NCI-H1694 (cell line): ENCODE measurements at places on chromosomes 6 and 20.

- DNase-seq = no peak
These were observed 15.8 kb upstream of the MAFB start for GRCh38 chr20:40704828-40705227.

DNA sequence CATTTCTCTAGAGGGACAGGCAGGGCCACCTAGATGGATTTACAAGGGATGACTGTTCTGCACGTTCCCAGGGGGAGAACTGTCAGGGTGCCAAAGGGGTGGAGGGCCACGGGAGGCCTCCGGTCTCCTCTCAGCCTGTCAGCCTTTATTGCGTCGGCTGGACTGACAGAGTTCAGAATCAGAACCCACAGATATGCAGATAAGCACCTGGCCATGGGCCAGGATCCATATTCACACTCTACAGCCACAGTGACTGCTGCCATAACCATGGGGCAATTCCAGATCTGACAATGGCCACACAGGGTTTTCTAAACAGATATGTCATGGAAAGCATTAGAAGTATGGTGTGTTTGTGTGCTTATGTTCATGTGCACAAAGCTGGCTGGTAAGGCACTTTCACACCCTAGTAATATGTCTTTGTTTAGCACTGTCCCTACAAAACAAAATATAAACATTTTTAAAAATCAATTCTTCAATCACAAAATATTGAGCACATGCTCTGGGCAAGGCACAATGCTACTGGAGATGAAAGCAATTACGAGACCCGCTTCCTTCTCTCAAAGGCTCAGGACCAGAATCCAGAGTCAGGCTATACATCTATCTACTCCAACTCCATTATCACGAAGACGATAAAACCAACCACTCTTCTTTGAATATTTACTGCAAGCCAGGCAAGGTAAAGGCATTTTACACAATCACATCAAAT, 29.1 kb downstream of the TRAM2 start:
- DNase-seq = no peak

DNA sequence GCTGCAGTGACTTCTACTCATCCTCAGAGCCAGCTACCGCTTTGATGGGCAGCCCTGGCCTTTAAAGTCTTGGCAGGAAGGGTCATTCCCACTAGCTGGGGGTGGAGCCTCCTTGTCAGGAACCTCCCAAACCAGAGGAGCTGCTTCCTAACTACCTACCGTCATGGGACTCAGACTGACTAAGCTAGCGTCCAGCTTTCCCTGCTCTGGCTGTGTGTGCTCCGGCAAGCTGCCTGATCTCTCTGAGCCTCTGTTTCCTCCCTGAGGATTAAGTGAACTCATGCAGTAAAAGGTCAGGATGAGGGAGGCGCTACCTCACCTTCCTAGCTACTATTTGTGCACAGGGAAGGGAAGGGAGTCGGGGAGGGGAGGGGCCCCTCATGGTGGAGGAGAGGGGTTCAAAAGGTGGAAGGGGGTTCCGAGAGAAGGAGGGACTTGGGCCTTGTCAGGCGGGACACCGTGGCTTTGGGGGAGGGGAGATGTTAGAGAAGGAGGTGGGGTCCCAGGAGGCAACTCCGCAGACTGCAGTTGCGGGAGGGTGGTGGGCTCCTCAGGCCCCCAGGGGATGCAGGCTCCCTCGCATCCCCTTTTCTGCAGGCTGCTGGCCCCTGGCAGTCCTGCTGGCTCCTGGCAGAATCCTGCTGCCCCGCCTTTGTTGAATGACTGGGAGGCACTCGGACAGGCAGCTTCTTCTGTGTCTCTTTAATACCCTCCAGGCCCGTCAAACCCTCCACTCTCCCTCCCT, 9.8 kb downstream of the DUSP15 start:
- DNase-seq = no peak

DNA sequence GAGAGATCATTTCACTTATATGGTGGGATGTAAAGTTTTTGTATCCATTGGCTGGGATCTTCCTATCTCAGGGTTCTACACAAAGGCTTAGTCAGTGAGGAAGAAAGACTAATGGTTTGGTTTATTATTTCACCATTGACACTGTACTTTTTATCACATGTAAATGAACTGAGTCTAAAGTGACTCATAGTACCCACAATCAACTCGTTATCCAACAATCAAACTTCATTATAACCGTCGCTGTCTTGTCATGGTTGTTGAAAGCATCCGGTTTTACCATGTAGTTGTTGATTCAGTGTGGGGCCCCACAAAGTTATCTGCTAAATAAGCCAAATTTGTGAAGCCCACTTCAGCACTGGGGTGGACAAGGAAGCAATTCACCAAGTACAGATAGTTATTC, 55.8 kb upstream of the MTRF1L start:
- no peak for DNase-seq

GRCh38 chr20:36777576-36777975, 4.0 kb upstream of the DSN1 start:
- DNase-seq = no peak

DNA sequence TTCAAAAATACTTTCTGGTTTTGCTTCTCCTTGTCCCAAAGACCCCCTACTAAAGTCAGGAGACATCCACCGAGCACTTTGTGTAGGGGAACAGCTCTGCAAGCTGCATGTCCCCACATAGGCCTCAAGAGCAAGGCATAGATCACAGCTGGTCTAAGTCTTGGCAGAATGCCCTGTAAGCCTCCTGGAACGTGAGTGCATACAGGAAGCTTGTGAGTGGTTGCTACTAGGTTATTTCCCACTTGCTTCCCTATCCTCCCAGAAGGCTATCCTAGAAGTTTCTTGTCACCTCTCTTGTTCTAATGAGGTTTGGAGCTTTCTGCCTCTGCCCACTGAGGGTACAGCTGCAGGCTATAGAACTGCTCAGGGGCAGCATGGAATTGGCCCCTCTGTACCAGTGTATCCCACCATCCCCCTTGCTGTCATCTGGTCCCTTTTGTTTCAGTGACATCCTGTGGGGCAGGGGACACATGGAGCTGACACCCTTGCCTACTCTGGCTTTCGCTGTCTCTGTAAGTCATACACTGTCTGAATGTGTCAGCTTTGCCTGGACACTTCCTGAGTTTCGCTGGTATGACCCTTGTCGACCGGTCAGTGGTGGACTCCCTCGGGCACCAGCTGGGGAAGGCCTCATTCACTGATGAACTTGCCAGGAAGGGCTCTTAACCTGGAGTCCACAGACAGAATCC, 35.6 kb upstream of the KCNK16 start:
- peak; percentile 77 for DNase-seq

- DNase-seq = no peak
These were observed 117.6 kb downstream of the MRPL14 start for GRCh38 chr6:44009425-44010321.

GRCh38 chr6:129565366-129565765, 144.6 kb downstream of the ARHGAP18 start:
- no peak for DNase-seq

DNA sequence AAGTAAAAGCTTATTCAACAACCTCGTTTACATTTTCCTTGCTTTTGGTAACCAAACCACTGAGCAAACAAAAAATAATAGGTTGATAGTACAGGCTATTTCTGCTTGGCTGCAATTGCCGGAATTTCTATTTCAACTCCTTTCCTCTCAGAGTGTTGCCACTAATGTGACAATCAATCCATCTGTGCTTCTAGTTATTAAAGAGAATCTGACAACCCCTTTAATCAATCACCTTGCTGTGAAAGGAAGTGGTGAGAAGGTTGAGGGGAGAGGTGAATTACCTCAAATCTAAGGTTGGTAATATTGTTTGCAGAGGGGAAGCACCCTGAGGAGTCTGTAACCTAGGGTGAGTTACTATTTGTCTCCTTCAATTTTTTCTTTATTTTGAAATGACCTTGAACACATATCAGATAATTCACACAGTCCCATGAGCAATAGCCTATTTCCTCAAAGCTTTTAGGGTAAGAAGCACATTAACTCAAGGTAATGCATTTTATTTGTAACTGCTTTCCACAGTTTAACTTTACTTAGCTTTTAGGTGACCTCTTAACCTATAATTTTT, 603.4 kb downstream of the MMUT start:
- no peak for DNase-seq

GRCh38 chr6:22101163-22101562, 195.7 kb downstream of the PRL start:
- DNase-seq = no peak

- DNase-seq = peak; percentile 16
These were observed 44.2 kb upstream of the SCRT2 start for GRCh38 chr20:719816-720215.

- DNase-seq = no peak
These were observed 320.0 kb upstream of the NT5E start for GRCh38 chr6:85129881-85130280.

GRCh38 chr6:20978151-20978614, 443.9 kb downstream of the CDKAL1 start:
- DNase-seq = no peak

DNA sequence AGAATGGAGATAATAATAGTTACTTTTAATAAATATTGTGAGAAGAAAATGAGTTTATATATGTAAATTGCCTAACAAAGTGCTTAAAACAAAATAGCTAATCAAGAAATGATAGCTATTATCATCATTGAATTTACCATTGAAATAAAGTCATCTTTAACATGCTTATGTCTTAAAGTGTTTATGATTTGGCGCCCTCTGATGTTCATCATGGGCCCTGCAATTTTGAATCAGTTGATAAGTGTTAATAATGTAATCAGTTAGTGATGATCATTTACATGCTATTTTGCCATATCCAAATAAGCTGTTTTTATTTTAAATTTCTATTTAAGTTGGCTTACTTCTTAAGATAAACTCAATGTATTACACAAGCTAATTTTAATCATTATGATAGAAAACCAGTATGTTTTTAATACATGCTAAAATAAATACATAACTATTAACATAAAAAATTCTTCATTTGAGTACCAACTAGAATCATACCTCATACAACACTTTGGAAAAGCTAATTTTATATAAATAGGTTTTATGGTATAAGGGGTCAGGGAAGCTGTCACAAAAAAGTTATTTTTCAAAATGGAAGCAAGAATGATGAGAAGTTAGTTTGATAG, 39.2 kb upstream of the TPD52L1 start:
- DNase-seq = peak; percentile 66

GRCh38 chr20:3146732-3147341, 12.8 kb downstream of the FASTKD5 start:
- no peak for DNase-seq

GRCh38 chr20:44314870-44315269, 3.9 kb upstream of the FITM2 start:
- DNase-seq = no peak

DNA sequence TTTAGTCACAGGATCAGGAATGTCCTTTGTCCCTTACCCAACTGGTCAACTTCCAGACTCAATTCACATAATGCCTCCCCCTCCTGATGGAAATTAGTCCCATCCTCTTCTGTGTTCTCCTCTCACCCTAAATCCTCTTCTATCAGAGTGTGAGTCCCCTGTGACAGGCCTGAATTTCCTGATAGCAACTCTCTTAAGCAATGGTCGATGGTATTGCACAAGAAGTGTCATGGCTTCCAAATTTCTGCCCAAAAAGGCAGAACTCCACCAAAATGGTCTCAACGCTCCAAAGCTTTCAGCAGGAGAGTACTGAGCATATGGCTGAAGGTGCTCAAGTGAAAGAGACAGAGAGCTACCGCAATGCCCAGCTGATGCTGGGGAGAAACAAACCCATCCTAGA, 2.4 kb downstream of the PREP start:
- no peak for DNase-seq

DNA sequence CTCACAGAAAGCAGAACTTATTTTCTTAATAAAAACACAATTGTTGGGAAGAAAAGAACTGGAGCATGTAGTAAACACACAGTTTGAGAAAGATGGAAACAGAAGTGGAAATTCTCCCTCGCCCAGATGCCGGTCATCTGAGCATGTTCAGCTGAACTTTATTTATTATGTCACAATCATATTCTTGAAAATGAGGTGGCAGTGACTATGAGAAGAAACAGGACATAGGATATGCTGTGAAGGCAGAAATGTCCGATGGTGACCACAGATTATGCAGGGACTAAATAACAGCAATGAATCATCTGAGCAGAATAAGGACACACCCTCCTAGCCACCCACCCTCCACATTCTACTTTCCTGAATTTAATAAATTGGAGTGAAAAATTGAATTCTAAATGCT, 425.3 kb upstream of the NOX3 start:
- no peak for DNase-seq

GRCh38 chr20:38610521-38610920, 8.9 kb downstream of the ARHGAP40 start:
- DNase-seq = no peak

DNA sequence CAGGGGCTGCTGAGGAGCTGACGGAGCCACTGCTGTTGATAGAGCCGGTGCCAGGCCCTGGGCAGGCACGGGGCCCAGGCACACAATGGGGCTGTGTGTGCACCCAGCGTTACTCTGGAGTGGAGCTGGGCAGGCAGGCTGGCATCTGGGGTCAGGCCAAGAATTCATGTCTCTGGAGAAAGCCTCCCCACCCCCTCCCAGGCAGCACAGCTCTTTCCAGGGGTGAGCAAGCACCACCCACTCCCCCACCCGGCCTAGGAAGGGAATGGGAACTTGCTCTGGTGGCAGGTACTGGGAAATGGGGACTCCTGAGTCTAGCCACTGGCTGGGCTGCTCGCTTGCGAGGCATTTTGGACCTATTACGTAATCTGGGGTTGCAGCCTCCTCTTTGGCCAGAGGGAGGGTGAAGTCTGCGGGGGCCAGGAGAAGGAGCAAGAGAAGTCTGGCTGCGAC, 22.7 kb downstream of the TFEB start:
- DNase-seq = no peak

DNA sequence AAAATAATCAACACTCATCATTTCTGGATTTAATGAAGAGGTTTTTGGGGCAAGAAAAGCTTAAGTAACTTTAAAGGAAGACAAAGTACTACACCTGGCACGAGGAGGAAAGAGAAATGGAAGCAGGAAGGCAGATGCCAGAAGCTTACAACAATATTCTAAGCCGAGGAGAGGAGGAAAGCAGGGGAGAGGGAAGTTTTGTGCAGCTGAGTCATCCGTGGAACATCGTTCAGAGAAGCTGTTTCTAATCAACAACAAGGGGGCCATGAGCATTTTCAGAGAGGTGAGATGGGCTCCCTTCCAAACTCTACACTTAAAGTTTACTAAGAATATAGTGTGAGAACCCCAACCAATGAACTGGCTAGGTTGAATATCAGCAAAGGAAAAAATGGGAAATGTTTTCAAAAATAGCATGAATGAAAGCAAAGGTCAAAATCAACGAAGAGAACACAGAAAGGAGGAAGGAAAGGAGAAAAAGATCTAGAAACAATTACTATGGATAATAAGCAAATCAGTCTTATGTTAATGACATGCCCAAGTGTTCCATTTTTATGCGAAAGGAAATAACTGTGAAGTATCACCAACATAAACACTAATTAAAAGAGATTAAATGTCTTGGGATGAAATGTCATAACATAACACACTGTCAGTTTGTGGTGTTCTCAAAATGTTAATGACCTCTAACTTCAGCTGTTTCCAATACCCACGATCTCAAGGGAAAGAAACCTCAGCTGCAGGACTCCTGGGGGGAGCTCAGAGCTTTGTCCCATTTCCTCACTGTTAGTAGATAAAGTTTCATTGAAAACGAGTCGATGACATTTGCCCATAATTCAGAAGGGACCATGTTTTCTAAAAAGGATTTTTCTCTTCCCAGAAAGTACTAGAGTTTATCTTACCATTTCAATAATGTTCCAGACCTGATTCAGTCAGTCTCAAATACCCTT, 203.4 kb upstream of the STXBP5 start:
- DNase-seq = no peak

GRCh38 chr6:40543146-40543545, 44.0 kb downstream of the LRFN2 start:
- DNase-seq = no peak
